Skeletal muscle cell (primary cell): ENCODE measurements at places on chromosomes 11 and 22.

GRCh38 chr11:128315933-128316332 lies 271.4 kb downstream of the ETS1 start:
- no peak for DNase-seq

DNA sequence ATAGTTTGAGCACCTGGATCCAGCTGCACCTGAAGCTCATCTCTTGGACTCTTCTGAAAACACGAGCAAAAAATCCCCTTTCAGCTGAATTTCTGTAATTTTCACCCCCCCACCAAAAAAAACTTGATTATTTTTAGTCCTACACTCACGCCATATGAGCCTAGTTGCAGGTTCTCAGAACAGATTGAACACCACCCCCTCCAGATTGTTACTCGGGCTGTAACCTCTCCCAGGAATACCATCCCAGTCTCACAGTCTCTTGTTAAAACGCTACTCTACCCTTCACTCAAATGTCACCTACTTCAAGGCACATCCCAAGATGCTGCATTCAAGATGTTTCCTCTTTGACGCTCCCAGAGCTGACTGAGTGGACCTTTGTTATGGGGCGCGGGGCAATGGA lies 96.3 kb upstream of the PRDM11 start:
- no peak for DNase-seq

DNA sequence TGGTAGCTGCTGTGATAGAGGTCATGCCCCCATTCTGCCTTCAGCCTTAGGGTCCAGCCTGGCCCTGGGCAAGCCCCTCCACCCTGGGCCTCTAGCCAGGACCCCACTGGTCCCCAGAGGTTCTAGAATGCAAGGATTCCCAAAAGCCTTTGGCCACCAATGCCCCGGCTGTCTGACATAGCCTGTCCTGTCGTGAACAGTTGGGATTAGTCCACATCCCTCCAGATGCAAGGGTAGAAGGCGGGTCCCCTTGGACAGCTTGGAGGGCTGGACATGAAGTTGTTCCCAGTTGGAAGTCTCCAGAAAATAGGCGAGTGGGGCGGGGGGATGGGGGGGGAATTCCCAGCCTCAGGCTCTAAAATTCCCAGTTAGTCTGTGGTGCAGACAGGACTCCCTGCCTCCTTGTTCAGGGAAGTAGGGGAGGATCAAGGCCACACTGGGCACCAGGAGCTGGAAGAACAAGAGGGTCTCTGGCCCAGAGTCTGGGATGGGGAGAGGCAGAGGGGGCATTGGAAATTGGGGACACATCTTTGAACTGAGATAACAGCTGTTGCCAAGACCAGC lies 5.2 kb upstream of the ADORA2A start:
- no peak for DNase-seq

GRCh38 chr22:41888627-41889200 lies 26.2 kb downstream of the SHISA8 start:
- DNase-seq, result no peak

DNA sequence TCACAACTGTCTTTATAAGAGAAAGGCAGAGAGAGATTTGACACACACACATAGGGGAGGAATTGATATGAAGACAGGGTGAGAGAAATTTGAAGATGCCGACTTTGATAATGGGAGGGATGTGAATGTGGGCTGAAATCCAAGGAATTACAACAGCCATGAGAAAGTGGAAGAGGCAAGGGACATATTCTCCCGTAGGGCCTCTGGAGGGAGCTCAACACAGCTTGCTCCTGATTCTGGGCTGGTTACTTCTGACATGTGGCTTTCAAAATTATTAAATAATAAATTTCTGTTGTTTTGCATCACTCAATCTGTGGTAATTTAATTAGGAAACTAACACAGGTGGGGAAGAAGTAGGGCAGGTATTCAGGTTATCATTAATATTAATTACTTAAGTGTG lies 282.9 kb downstream of the LUZP2 start:
- no peak for DNase-seq

- DNase-seq, result no peak
These were observed 12.5 kb upstream of the MRPL16 start for GRCh38 chr11:59822989-59823566.
